ENCODE measurements at places on chromosomes 5 and 9. TPM values are rescaled to one million over a fixed set of nuclear protein-coding genes. Genes with fewer than 3 reads are reported as not detected.
A peak's percentile ranks its signal among the peaks of the same experiment; 100 is the strongest.

- peaks cover 3% of the 10 kb centered on the region for H3K4me1 ChIP-seq
- peaks cover 2% of the 10 kb centered on the region for H3K27me3 ChIP-seq
- no peak overlapping the region for H3K27ac ChIP-seq
- no peak for DNase-seq
- H3K36me3 ChIP-seq = no peaks in the 10 kb centered on the region
These were observed 48.5 kb downstream of the GDNF start for GRCh38 chr5:37791321-37791720.

DNA sequence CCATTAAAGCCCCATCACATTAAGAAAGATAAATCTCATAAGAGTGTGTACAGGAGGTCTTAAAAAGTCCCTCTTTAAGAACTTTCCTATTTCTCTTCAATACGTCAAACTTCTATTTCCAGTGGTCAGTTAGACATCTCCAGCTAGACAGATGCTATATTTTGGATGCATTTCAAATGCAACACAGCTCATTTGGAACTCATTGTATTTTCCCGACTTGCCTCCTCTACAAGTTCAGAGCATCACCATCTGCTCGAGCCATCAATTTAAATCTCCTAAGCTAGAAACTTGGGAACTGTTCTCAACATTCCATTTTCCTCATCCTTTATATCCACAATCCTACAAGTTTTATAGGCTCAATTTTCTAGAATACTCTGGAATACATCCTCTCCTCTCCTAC lies 3.2 kb upstream of the UHRF2 start:
- DNase-seq = no peak
- peaks cover 7% of the 10 kb centered on the region for H3K4me1 ChIP-seq
- H3K27me3 ChIP-seq = peaks cover 6% of the 10 kb centered on the region
- H3K27ac ChIP-seq = no peak overlapping the region

Gene ANKRD20A1
- 1.2 TPM for total RNA-seq

- peaks cover 5% of the 10 kb centered on the region for H3K27me3 ChIP-seq
- no peak overlapping the region for H3K27ac ChIP-seq
- H3K36me3 ChIP-seq = no peaks in the 10 kb centered on the region
- no peak overlapping the region for H3K4me3 ChIP-seq
- H3K4me1 ChIP-seq = no peaks in the 10 kb centered on the region
These were observed 274.3 kb upstream of the DMRT1 start for GRCh38 chr9:567128-567746.

Gene ADCY2
- not detected for total RNA-seq

Gene PCDHGB3
- 0.40 TPM for total RNA-seq

DNA sequence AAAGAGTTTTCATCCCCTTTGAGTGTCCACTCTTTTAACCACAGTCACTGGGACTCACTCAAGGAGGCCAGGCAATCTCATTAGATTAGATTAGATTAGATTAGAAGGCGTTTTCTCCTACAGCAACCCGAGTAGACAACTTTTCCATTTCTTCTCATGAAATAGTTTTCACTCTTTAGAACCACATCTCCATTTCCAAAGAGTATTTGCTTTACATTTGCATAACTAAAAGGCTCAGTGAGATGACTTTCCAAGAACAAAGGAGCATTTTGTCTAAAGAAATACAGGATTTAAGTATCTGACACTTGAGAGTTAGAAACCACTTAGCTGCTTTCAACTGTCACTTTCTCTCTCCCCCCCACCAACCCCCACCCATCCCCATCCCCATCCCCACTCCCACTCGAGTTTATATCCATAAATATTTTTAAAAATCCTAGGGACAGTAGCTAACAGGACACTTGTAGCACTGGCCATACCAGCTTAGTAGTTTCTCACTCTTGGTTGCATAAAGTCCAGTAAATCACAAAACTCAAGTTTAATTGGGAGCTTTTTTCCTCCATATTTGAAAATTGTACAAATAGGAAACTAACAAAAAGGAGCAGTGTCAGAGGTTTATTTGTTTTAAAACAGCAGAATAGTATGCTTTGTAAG lies 2202.9 kb upstream of the WWC1 start:
- H3K27me3 ChIP-seq = no peaks in the 10 kb centered on the region
- no peak for DNase-seq
- H3K27ac ChIP-seq = no peak overlapping the region

GRCh38 chr5:122150215-122150614 lies 20.9 kb downstream of the ZNF474 start:
- no peaks in the 10 kb centered on the region for H3K36me3 ChIP-seq
- peak; percentile 3 for DNase-seq
- H3K4me3 ChIP-seq = no peak overlapping the region
- H3K27ac ChIP-seq = no peak overlapping the region

- DNase-seq = no peak
- peaks cover 2% of the 10 kb centered on the region for H3K4me1 ChIP-seq
- H3K27ac ChIP-seq = no peak overlapping the region
- peaks cover 53% of the 10 kb centered on the region for H3K27me3 ChIP-seq
- no peaks in the 10 kb centered on the region for H3K36me3 ChIP-seq
These were observed 42.7 kb upstream of the FUBP3 start for GRCh38 chr9:130536701-130537107.

DNA sequence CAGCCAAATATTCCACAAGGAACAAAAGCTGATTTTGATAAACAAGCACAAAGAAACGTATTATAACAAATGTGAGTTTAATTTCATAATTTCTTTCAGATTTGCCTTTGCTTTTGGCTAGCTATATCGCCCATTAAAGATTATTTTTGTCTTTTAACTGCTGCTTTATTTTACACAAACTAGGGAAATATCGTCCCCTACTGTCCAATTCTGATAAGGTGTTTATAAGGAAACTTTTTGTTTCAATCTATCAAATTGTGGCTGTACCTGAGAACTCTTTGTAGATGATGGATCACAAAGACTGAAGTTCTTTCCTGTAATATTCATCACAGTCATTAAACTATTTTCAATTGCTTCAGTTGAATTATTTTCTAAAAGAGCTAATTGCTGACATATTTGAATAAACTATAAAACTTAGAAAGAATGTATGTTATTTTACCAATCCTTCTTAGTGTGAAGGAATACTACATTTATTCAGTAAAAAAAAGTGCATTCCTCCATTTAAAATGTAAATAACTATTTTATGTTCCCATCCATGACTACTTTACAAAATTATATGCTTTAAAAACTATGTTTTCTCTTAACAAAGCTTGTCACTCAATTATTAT lies 431.3 kb upstream of the ITGA1 start:
- no peak overlapping the region for H3K4me3 ChIP-seq
- DNase-seq = no peak
- no peaks in the 10 kb centered on the region for H3K4me1 ChIP-seq
- H3K36me3 ChIP-seq = no peaks in the 10 kb centered on the region
- H3K27ac ChIP-seq = no peak overlapping the region

Gene SLC27A6
- total RNA-seq = not detected

GRCh38 chr9:110528645-110529044 lies 50.9 kb downstream of the SVEP1 start:
- DNase-seq = no peak
- no peak overlapping the region for H3K27ac ChIP-seq
- H3K27me3 ChIP-seq = no peaks in the 10 kb centered on the region
- no peak overlapping the region for H3K4me3 ChIP-seq
- H3K36me3 ChIP-seq = no peaks in the 10 kb centered on the region
- H3K4me1 ChIP-seq = no peaks in the 10 kb centered on the region

Gene GGTA1
- not detected for total RNA-seq

All from activated CD4-positive, alpha-beta T cell treated with anti-CD3 and anti-CD28 coated beads, Interleukin-2, amount 10 ng/mL, durations not matched to agents 24 days and 14 days (primary cell).